H1 (cell line): ENCODE measurements at places on chromosomes 2 and 18. TPM values are rescaled to one million over a fixed set of nuclear protein-coding genes. Genes with fewer than 3 reads are reported as not detected.

DNA sequence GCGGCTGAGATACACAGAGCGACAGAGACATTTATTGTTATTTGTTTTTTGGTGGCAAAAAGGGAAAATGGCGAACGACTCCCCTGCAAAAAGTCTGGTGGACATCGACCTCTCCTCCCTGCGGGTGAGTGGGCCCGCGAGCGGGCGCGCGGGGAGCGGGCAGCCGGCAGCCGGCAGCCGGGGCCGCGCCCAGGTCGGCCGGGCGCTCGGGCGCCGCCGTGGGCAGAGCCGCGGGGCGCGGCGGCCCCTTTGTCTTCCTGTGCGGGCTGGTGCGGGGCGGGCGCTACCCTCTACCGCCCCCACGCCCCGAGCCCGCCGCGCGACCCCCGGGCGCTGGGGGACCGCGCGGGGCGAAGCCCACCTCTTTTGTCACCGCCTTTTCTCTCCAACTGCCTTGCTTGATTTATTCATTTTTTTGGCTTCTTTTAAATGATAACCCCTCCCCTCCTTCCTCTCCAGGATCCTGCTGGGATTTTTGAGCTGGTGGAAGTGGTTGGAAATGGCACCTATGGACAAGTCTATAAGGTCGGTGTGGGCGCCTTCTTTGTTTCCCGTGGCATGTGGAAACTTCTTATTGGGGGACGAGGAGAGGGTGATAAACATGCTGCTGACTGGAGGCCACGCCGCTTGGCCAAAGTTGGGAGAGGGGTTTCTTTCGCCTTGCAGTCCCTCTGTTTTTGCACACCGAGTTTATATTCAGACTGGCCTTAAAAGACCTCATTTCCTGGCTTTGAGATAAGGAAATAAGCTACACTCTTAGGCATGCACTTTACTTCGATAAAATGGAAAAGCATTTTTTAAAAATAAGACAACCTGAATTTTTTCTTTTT lies 722 bp downstream of the MAP4K4 start:
- H3K27ac ChIP-seq, result peak overlapping the region; percentile 47
- peak overlapping the region; percentile 91 for H3K4me3 ChIP-seq
- DNase-seq, result no peak

DNA sequence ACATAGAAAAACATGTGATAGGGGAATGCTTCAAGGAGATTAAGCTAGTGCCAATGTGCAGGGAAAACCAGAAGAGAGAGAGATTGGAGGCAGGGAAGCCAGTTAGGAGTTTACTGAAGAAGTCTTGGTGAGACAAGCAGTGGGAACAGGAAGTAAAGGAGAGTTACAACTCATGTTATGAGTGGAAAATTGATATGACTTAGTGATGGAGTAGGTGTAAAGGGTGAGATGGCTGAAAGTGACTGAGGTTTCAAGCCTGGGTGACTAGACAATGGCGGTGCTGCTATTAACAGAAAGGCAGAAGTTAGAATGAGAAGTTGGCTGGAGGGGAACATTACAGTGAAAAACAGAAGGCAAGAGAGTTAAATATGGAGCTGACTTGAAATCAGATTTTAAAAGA lies 16.5 kb downstream of the DOK1 start:
- H3K4me1 ChIP-seq, result no peaks in the 10 kb centered on the region
- no peak for DNase-seq
- no peak overlapping the region for H3K4me3 ChIP-seq
- no peak overlapping the region for H3K27ac ChIP-seq
- H3K27me3 ChIP-seq, result no peaks in the 10 kb centered on the region

DNA sequence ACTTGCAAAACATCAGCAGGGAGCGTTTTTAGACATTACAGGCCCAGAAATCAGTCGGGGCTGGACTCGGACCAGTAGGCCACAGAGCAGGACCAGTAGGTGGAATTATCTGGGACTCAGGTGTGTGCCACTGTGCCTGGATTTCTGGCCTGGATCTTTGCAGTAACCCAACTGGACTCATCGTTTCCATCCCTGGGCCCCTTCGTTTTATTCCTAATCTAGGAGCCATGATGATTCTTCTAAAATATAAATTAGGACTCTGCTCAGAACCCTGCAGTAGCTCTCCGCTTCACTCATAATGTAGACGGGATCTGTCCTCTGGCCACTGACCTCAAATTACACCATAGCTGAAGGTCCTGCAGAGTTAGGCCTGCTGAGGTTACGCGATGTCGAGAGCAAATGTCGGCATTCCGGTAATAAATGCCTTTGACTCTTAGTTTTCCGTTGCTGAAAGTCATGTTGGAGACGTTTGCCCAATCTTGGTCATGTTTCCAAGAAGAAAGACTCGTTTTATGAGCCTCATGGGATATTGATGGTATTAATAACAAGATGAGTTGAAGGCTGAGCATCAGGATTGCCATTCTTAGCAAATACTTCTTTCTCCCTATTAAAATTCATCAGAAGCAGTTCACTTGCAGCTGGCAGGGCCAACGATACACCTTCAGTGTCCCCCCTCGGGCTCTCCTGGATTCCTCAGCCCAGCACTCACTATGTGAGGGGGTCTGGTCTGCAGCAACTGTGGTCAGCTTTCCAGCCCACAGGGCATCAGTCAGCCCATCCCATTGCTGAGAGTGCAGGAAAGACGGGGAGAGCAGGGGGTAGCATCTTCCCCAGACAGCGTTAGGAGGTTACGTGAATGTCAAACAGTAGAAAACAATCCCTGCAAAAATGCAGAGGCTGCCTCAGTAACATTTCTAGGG lies 39.9 kb upstream of the KLF11 start:
- peaks cover 4% of the 10 kb centered on the region; the same call in 1 of the 2 replicates for H3K4me1 ChIP-seq
- H3K27me3 ChIP-seq, result no peaks in the 10 kb centered on the region
- H3K4me3 ChIP-seq, result no peak overlapping the region
- H3K27ac ChIP-seq, result no peak overlapping the region
- DNase-seq, result no peak

GRCh38 chr2:206127656-206128055 lies 31.6 kb downstream of the NDUFS1 start:
- H3K36me3 ChIP-seq, result peaks cover 88% of the 10 kb centered on the region
- H3K27me3 ChIP-seq, result no peaks in the 10 kb centered on the region
- H3K27ac ChIP-seq, result no peak overlapping the region
- no peak overlapping the region for H3K4me3 ChIP-seq
- no peak for DNase-seq
- H3K4me1 ChIP-seq, result no peaks in the 10 kb centered on the region

GRCh38 chr2:200778038-200778437 lies 33.7 kb upstream of the BZW1 start:
- no peaks in the 10 kb centered on the region for H3K36me3 ChIP-seq
- no peaks in the 10 kb centered on the region for H3K4me1 ChIP-seq
- H3K27ac ChIP-seq, result no peak overlapping the region
- DNase-seq, result no peak

DNA sequence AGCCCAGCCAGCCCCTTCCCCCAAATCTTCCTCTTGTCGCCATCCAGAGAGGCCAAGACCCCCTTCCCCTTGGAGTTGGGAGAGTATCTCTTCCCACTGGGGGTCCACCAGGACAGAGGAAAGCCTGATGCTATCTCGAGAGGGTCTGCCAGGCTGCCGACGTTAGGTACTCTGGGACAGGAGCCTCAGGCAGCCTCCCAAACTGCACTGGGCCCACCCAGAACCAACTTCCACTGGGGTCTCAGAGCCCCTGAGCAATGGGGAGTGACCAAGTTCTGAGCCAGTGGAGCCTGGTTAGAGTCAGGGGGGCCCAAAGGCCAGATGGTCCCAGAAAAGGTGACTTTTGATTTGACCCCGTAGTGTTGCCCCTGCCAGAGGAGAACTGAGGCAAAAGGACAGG lies 189.1 kb downstream of the INHBB start:
- no peak overlapping the region for H3K4me3 ChIP-seq
- H3K4me1 ChIP-seq, result no peaks in the 10 kb centered on the region
- no peak for DNase-seq
- no peak overlapping the region for H3K27ac ChIP-seq

DNA sequence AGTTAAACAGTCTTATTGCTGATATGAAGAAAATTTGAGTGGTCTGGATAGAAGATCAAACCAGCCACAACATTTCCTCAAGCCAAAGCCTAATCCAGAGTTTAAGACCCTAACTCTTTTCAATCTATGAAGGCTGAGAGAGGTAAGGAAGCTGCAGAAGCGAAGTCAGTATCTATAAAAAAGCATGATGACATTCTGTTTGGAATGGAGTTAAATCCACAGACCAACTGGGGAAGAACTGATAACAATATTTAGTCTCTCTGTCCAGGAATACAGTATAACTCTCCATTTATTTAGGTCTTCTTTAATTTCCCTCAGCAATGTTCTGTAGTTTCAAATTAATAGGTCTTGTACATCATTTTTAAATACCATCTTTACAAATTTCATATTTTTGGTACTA lies 16.0 kb downstream of the PIGN start:
- no peaks in the 10 kb centered on the region for H3K36me3 ChIP-seq
- peaks cover 1% of the 10 kb centered on the region for H3K27me3 ChIP-seq
- H3K27ac ChIP-seq, result no peak overlapping the region
- no peak overlapping the region for H3K4me3 ChIP-seq
- no peaks in the 10 kb centered on the region for H3K4me1 ChIP-seq

DNA sequence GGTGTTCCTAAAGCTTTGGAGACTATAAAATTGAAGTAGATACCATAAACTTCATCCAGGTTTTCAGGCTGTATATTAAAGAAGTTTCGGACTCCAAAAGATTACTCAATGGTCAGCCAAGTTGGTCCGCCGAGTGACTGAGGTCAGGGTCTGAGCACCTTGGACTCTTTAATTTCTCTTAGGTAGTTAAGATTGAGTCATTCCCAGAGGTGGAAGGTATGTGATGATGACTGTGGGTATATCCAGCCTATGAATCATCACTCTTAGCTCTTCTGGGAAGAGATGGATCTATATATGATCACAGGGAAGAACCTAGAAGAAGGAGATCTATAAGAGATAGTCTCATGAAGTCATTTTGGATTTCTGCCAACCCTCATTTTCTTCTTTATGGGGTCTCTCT lies 3.3 kb downstream of the ITGA6 start:
- H3K27me3 ChIP-seq, result no peaks in the 10 kb centered on the region; the same call in 1 of the 2 replicates
- H3K27ac ChIP-seq, result no peak overlapping the region
- H3K4me1 ChIP-seq, result peaks cover 27% of the 10 kb centered on the region
- H3K4me3 ChIP-seq, result no peak overlapping the region
- no peaks in the 10 kb centered on the region for H3K36me3 ChIP-seq
- no peak for DNase-seq

GRCh38 chr2:232549655-232550353 lies 553 bp downstream of the TIGD1 start:
- H3K4me1 ChIP-seq, result peaks cover 6% of the 10 kb centered on the region
- H3K27ac ChIP-seq, result peak overlapping the region; percentile 88
- H3K4me3 ChIP-seq, result peak overlapping the region; percentile 91
- DNase-seq, result no peak
- H3K27me3 ChIP-seq, result no peaks in the 10 kb centered on the region
- peaks cover 2% of the 10 kb centered on the region; the same call in 1 of the 2 replicates for H3K36me3 ChIP-seq

- peaks cover 6% of the 10 kb centered on the region; the same call in 1 of the 2 replicates for H3K4me1 ChIP-seq
- no peaks in the 10 kb centered on the region for H3K36me3 ChIP-seq
- DNase-seq, result no peak
- H3K4me3 ChIP-seq, result no peak overlapping the region
- no peak overlapping the region for H3K27ac ChIP-seq
Observed at GRCh38 chr18:27724362-27724761, 452.6 kb downstream of the CDH2 start.

- DNase-seq, result no peak
- H3K4me3 ChIP-seq, result no peak overlapping the region
- H3K36me3 ChIP-seq, result no peaks in the 10 kb centered on the region
- no peak overlapping the region for H3K27ac ChIP-seq
Observed at GRCh38 chr18:73119574-73119973, 251.8 kb upstream of the NETO1 start.

Gene CHRND
- 0.11 and 0.24 TPM in 2 replicates for polyA plus RNA-seq

Gene ACMSD
- polyA plus RNA-seq, result not detected in 2 replicates

Gene IL36B
- not detected in 2 replicates for polyA plus RNA-seq

Gene GAL3ST2
- 0.14 TPM in 1 of 2 replicates, not detected in the other for polyA plus RNA-seq

Gene RIT2
- polyA plus RNA-seq, result 0.46 and 0.67 TPM in 2 replicates
